Activated T-helper 1 cell treated with anti-CD3 and anti-CD28 coated beads, Interleukin-2, amount 50 U/mL, for 16 hours (primary cell): ENCODE measurements at places on chromosomes 2 and 18.

GRCh38 chr2:239328351-239329191 lies 72.2 kb downstream of the HDAC4 start:
- DNase-seq = no peak

DNA sequence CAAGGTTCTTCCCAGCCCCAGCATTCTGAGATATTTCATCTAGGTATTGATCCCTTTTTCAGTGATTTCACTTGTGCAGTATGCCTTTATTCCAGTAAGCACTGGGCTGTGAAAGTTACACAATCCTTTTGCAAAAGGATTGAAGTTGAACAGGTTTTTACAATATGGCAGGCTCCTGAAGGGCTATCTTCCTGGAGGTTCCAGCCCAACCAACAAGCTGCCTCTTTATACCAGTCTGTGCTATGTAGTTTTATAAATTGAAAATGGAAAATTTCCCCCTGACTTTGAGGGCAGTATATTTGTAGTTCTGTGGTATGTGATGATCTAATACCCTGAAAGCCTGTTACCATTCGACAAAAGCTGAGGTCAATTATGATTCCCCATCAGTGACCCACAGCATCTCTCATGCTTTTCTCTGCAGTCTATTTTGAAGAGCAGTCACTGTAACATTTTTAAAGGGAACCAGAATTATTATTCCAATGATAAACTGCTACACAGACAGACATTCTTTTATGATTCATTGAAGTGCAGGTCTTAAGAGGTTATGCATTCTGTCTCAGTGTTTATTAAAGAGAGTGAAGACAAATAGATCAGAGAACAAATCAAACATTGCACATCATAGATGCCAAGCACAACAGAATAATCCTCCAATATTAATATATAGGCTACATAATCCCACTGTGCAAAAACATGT lies 35.2 kb upstream of the STPG4 start:
- no peak for DNase-seq

GRCh38 chr2:127655209-127656073 lies 9.5 kb downstream of the GPR17 start:
- no peak for DNase-seq

DNA sequence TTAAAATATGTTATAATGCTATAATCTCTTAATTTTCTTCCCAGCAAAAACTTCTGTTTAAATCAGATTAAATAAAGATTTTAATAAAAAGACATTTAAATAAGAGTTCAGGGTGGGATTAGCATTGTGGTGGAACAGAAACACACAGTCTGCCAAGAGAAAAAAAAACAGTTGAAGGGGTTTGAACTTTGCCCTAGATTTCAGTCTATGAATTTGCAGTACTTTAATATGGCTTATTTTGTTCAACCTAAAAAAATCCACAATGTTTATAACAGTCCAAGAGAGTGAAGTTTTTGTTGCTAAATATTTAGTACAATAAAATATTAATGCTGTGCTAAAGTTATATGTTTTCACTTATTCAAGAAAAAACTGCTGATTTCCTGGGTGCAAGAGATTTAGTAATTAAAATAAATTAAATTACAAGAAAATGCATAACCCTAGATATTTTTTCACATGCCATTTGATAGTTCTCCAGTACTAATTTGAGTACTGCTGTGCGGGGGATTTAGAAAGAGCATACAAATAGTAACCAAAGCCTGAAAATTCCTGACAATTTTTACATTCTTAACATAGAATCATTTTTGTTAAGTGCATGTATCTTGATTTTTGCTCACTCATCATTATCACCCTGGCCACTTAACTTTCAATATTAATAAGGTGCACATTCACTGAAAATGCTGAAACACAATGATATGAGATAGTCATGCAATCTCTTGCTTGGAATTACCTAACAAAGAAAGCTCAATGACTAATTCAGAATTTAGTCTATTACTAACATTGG lies 52.6 kb downstream of the SLC40A1 start:
- no peak for DNase-seq

- no peak for DNase-seq
Measured at GRCh38 chr18:74478880-74479279, 17.3 kb upstream of the CNDP2 start.

DNA sequence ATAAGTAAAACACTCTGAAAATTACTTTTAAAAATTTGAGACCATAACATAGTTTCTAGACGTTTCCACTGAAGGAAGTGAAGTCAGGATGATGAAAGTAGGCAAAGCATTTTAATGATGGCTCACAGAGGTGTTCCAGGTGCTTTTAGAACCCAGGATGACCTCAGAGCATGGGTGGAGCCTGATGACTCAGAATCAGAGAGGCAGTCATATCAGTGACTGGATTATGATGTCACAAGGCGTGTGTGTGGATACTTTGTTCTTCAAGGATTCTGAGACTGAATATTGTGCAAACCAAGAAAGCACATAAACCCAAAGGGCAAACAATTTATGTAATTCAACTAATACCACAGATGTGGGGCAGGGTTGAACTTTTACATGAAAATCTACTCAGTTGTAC lies 208.0 kb upstream of the FBXO11 start:
- DNase-seq = peak; percentile 13

DNA sequence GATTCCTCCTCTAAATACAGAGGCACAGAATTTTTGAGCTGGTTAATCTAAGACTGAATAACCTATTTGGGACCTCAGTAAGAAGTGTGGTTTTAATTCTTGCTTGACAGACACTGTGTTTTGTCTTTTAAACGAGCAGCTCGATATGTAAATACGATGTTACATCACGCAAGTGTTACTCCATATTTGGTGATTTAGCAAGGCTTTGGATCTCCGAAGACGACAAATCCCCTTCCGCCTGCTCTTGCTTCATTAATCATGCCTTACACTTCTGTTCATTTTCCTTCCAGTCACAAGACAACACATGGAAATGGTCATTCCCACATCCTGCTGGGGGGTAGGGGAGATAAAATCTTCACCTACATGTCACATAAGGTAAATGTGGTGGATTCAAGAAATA lies 9.4 kb downstream of the BCL11A start:
- DNase-seq = no peak

GRCh38 chr2:64644458-64645382 lies 9.0 kb downstream of the SERTAD2 start:
- DNase-seq = no peak

DNA sequence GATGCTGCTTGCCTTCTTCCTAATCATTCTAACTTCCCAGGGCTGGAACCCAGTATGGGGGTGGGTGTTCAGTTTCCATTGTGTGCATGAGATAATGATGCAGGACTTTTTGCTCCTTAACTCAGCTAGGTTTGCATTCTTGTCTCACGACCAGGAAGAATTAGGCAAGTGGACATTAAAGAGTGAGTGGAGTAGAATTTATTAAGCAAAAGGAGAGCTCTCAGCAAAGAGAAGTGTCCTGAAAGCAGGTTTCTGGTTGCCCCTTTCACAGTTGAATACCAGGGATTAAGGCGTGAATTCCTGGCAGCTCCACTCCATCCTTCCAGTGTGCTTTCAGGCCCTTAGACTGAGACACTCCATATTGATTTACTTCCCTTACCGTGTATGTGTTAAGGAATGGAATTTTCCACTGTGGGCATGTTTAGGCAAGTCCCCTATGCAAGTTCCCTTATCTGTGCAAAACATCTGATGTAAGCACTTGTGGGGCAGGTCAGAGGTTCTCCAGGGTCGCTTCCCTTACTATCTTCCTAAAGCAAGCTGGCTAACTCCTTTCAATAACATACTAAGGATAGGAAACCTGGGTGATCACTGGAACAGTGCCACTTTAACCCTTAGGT lies 126.5 kb downstream of the GPR39 start:
- no peak for DNase-seq

DNA sequence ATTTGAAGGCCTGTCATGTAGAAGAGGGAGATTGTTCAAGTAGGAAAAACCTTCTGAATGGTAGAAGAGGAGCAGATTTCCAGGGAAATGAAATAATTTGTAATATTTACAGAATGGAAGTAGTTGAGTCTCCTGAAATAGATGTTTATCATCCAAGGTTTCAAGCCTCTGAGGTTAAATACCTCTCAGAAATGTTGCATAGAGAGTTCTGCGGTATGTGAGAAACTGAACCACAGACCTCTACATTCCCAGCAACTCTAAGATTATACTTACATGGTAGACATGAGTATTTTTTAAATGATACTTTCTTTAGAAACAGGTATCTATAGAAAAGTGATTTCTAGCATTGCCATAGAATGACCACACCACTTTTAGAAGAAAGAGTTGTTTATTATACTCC lies 379.8 kb upstream of the FANCL start:
- DNase-seq = no peak

DNA sequence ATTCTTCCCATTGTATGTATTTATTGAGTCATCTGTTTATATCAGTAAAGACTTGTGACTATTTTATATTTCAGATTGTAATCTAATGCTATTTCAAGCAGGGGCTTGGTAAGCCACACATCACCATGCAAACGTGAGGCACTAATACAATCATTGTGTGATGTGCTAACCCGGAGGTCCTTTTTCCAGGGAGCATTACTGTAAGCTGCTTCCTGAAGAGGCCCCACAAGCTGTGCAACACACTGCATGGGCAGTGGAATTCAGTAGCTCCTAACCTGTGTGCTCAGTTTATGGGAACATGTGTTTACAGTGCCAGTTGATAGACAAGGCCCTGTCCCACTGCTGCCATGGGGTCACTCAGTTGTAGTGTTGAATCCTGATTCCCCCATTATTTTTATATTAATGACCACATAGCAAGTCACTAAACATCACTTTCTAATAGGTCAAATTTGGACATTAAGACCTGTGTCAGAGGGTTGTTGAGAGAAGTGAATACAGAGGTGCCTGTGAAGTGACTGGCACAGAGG lies 162.9 kb downstream of the FHOD3 start:
- DNase-seq = no peak

DNA sequence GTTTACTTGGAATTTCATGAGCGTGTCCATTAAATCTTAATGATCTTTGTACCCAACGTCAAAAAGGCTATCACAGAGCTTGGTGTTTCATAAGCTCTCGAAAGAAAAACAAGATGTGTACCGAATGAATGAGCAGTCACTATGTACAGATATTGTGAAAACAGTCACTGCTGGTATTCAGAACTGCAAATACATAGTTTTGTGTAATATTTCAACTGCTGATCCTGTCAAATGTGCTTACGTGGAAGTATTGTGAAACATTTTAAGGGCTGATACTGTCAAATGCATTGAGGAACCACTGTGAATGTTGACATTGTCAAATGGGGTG lies 184.2 kb upstream of the KLHL29 start:
- DNase-seq = no peak

DNA sequence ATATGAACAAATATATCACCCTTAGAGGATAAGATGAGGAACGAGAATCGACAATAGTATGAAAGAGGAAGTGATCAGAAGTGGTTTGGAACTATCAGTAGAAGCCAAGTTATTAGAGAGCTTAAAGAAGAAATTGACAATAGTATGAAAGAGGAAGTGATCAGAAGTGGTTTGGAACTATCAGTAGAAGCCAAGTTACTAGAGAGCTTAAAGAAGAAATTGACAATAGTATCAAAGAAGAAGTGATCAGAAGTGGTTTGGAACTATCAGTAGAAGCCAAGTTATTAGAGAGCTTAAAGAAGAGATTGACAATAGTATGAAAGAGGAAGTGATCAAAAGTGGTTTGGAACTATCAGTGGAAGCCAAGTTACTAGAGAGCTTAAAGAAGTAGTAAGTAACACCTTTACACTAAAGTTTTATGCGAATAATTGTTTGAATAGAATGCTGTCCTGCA lies 175.5 kb downstream of the ZNF407 start:
- no peak for DNase-seq

DNA sequence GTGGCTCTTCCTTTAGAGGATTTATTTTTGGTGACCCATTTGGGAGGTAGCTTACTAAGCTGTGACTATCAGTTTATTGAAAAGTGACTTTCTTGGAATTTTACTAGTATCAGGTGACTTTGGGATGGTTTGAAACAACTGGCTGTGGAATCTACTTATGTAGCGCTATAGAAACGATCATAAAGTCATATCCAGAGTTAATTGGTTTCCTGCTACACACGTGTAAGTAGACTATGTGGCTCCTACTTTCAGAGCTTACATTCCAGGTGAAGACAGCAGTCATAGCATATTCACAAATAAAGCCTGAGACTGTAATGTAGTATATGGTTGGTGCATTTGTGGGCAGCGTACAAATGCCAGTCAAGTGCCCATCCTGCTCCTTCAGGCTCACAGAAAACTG lies 308.9 kb downstream of the ZNF521 start:
- DNase-seq = no peak

GRCh38 chr18:5543773-5544389 lies at the start of gene EPB41L3:
Gene EPB41L3, minus strand, starts transcription at chr18:5543997. Its CDS starts 54,814 bp downstream, at chr18:5489183.
- no peak for DNase-seq

GRCh38 chr2:28676152-28676835 lies 75.3 kb upstream of the PPP1CB start:
- DNase-seq = no peak

DNA sequence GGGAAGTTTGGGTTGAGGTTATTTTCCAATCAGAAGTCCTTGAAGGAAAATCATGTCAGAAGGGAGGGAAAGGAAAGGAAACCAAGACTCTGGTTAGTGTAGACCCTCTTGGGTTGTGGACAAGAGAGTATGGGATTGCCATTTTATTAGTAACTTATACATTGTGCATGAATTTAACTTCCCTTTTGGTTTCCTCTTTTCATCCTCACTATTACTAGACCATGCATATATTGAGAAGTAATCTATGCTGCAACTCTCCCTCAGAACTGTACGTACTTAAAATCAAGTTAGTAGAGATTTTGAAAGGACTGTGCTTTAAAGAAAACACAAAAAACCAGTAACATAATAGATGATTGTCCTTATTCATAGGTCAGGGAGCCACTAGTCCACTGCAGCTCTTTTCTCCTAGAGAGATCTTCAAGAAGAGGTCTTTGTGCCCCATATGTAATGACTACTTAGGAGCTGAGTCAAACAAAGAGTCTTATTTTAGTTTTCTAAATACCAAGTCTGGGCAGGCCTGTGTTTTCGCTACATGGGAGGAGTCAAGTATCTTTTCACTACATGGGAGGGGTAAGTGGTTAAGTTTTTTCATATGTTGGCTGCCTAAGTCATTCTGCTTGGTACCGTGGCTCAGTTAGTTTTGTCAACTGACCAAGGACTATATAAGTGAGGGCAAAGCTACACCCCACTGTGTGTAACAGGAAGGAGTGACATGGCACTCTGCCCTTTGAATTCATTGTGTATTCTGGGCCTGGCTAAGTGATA lies 25.2 kb upstream of the FAM117B start:
- DNase-seq = no peak

GRCh38 chr2:37583402-37583801 lies 88.0 kb downstream of the CDC42EP3 start:
- no peak for DNase-seq

DNA sequence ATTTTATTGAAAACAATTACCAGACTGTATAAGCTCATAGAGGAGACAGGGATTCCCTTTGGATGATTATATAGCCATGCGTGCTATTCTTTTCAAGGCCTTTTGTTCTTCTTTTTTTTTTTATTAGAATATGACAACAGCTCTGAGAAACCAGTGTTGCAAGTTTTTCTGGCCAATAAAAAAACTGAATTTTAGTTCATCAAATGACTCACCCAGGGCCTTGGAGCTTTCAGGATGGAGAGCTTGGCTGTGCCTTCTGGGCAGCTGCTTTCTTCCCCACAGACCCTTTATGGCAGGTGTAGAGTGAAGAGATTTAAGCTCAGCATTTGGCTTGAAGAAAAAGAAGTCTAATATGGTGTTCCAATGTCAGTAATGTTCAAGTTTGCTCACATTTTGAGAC lies 497.9 kb upstream of the FANCL start:
- no peak for DNase-seq
